ENCODE measurements at places on chromosomes 13 and 19.
A peak's percentile ranks its signal among the peaks of the same experiment; 100 is the strongest.

DNA sequence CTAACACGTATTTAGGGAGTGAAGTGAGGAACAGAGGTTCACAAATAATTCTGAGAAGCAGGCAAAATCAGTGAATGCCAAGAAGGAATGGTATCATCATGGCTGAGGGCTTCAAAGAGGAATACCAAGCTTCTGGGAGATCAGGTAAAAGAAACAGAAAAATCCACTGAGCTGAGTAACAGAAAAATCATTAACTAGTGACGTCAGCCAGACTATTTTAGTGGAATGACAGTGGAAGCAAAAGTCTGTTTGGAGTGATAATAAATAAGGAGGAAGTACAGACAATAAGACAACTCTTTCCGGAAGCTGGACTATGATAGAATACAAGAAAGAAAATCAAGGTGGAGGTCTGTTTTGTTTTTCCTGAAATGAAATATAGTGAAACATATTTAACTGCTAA lies 83.5 kb downstream of the SACS start:
- DNase-seq: no peak

GRCh38 chr19:47315125-47315821 lies 5.6 kb downstream of the C5AR1 start:
- DNase-seq: no peak

GRCh38 chr19:48102870-48103751 lies 7.5 kb downstream of the PLA2G4C start:
- DNase-seq: no peak

DNA sequence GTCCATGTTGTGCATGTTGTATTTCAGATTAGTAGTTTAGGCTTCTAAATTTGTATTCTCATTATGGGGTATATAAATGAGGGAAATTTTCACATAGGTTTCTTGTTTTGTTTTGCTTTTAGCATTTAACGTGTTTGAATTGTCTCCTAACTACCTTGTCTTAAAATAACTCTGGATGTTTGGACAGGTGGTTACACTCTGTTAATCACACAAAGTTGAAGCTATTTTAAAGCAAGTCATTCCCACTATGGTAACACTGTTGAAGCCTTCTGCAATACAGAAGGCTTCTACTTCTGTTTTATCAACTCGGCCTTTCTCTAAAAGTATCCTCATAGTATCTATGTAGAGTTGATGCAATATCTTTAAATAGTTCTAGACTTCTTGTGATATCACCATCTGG lies 245.3 kb upstream of the HTR2A start:
- no peak for DNase-seq

- DNase-seq: no peak
Measured at GRCh38 chr19:17423429-17424208, 3.8 kb downstream of the MVB12A start.

DNA sequence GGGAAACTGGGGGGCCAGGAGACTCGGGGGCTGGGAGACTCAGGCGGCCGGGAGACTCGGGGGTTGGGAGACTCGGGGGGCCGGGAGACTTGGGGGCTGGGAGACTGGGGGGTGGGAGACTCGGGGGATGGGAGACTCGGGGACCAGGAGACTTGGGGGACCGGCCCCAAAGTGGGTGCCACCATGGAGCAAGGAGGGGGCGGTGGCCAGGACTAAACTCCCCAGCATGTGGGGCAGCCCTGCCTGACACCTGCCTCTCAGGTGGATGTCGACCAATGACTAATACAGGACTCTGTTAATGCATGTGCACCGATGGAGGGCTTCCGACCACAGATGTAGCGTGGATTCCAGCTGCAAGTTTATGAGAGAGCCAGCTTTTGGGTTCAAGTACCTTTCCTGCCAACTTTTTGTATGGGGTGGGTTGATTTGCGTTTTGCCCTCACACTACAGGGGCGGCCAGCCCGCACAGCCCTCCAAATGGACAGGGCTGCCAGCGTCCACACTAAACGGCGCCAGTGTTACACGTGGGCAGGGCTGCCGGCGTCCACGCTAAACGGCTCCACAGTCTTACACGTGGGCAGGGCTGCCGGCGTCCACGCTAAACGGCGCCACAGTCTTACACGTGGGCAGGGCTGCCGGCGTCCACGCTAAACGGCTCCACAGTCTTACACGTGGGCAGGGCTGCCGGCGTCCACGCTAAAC lies 62.2 kb downstream of the RASA3 start:
- no peak for DNase-seq

DNA sequence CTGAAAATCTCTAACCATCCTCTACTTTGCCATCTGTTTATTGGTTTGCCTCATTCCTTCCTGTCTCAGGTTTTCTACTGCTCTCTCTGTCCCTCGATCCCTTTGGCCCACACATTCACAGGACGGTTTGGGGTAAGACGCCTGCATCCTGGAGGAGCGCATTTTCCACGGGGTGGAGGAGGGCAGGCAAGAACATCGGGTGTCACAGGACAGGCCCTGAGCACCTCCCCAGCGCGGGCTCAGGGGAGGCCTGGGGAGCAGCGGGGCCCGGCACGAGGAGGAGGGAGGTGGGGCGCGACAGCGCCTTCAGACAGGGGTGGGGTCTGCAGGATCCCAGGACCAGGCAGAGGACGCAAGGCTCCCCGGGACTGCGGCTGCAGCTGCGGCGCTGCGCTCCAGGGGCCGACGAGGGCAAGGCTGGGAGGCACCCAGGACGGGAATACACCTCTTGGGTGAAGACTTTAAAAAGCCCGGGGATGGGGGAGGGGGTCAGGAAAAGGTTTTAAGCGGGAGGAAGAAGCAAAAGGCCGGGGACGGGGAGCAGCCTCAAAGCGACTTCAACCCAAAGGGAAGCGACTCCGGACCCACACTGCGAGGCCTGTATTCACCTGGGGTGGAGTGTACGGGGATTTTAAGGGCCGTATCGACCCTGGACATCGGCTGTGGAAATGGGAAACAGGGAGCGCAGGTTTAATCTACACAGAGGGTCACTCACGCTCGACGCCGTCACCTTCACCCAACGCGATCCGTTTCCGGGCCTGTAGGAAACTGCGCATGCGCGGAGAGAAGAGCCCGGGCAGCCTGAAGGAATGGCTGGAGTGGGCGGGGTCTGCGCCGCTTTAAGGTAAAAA lies at the start of gene ZNF415:
Gene ZNF415 (minus strand): TSS at position 770 of the 851 bp plus-strand sequence. CDS start 10,234 bp downstream, outside the sequence.
- peak; percentile 47 for DNase-seq

- no peak for DNase-seq
Measured at GRCh38 chr13:29886446-29886845, 36.0 kb upstream of the UBL3 start.

DNA sequence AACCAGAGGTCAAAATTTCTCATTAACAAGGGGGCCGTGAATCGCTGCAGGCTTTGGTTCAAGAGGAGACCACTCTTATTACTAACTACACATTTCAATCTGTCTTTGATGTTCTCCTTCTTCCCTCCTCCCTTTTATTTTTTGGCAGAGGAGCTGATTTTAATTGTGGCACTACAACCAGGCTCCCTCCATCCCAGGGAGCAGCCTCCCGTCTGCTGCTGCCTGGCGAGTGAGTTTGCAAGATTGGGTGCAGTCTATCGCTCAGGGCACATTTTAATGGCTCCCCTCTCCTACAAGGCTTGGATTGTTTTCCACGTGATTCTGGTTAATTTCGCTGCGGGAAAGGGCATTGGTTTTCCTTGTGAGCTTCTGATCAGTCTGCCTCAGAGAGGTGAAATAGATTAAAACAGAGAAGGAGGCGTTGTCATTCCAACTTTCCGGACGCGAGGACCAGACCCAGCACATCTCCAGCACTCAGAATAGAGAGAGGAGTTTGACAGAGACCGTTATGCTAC lies 81.4 kb downstream of the KCTD15 start:
- DNase-seq: no peak

GRCh38 chr13:46622630-46623256 lies 69.8 kb downstream of the LRCH1 start:
- peak; percentile 42 for DNase-seq

- DNase-seq: no peak
Measured at GRCh38 chr19:53157626-53158025, 1.2 kb downstream of the ZNF347 start.

DNA sequence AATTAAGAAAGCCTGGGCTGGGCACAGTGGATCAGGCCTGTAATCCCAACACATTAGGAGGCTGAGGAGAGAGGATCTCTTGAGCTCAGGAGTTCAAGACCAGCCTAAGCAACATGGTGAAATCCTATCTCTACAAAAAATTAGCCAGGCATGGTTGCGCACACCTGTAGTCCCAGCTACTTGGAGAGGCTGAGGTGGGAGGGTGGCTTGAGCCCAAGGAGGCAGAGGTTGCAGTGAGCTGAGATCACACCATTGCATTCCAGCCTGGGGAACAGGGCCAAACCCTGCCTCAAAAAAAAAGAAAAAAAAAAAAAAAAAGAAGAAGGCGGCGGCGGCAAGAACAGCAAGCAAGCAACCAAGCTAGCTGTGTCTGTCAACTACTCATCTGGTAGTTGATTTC lies 26.7 kb downstream of the TSC22D1 start:
- no peak for DNase-seq

DNA sequence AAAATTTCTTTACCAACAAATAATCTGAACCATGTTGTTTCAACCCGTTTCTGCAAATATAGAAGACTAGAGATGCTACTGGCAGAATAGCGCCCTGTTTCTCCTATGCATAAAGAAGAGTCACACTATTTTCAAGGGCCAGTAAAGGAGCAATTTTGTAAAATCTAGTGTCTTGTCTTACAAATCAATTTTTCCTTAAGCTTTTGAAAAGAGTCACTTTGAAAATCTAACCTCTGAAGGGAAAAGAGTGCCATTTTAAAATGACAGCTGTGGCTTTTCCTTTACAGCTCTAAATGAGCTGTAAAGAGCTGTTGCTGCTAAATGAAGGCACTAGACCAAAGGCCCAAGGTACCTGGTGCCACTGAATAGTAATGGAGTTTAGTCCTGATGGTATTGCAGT lies 16.9 kb upstream of the GTF2F2 start:
- no peak for DNase-seq

- DNase-seq: no peak
Measured at GRCh38 chr13:29758531-29759114, 91.8 kb downstream of the UBL3 start.

- no peak for DNase-seq
Measured at GRCh38 chr19:2536461-2536860, 60.5 kb downstream of the GADD45B start.

GRCh38 chr13:33180122-33180804 lies 105.3 kb downstream of the STARD13 start:
- no peak for DNase-seq

- DNase-seq: peak; percentile 52
Measured at GRCh38 chr13:51453207-51453958, 547 bp upstream of the INTS6 start.

DNA sequence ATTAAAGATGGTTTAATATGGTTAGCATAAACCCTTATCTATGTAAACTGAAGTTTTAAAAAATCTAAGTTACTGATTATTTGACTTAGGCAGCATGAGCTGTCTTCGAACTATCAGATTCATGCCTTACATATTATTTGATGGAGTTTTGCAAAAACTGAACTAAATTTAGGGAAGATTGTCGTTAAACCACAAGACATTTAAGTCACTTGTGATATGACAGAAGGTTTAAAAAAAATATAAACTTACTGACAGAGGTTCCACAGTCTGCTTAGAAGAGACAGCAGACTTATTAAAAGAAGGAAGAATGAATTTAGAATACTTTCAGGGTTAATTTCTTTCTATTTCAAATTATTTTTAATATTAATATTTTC lies 110.9 kb upstream of the FRY start:
- DNase-seq: no peak

- DNase-seq: no peak
Measured at GRCh38 chr13:113792886-113793717, 34.1 kb downstream of the TMEM255B start.

- no peak for DNase-seq
Measured at GRCh38 chr13:111953546-111954178, 113.3 kb upstream of the SOX1 start.

DNA sequence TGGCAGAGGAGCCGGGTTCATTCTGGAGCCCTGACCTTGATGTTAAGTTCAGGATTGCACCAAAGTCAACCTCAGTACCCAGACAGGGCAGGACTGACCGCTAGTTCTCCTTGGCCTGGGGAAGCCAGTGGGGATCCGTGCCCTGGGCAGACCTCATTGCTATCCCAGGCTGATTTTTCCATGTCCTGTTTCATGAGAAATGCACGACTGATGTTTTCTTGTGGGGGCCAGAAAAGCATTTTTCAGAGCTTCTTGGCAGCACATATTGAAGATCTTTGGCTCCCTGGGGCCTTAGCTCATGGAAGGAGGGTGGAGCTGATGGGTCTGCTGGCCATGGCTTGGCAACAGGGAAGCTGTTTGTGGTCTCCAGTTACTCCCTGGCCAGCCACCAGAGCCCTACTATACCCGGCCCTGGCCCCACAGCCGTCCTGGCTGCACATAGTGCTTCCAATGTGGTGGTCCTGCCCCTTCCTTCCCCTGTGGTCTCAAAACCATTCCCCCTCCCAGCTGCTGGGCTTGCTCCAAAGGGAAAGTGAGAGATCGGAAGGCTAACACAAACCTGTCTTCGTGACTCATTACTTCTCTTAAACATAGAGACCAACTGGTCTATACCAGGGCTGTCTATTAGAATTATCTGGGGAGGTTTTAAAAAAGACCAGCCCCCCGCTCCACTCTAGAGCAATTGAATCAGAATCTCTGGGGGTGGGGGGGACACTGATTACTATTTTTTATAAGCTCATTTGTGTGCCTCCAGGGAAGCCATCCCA lies 11.2 kb downstream of the IL17D start:
- DNase-seq: no peak
